Suppressor macrophage (primary cell): ENCODE measurements at places on chromosomes 2 and 18.

- peak; percentile 30 for DNase-seq
These were observed 85.9 kb upstream of the CCBE1 start for GRCh38 chr18:59783138-59783537.

DNA sequence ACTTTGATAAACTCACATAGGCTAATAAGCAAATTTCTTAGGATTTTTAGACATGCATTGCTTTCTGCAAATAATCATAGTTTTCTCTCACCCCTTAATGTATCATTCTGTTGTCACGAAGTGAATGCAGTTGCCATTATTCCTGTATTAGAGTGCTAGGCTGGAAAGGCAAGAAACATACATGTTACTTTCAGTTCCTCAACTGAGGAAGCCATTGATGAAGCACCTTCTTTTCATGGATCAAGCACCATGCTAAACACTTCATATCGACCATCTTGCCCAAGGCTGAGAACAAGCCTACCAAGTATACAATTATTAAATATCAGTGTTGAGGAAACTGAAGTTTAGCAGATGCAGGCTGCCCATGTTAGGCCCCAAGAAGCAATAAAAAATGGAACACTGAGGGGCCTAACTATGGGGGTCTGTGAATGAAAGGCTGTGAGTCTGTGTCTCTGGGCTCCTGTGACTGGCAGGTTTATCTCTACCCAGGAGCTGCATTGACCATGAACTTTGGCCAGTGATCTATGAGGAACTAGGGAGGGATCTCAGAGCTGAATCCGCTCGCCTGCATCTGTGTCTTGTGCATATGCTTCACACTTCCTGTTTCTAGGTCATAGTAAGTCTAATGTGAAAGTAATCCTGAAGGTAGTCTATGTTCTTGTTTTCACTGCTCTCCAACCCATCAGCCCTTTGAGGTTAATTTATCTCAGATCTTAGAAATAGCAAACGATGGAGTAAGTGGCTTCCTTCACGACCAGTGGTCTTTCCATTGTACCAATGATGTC is 16.0 kb upstream of the TSPYL6 start:
- peak; percentile 55 for DNase-seq

- no peak for DNase-seq
These were observed 167.9 kb downstream of the IRS1 start for GRCh38 chr2:226631671-226632070.

DNA sequence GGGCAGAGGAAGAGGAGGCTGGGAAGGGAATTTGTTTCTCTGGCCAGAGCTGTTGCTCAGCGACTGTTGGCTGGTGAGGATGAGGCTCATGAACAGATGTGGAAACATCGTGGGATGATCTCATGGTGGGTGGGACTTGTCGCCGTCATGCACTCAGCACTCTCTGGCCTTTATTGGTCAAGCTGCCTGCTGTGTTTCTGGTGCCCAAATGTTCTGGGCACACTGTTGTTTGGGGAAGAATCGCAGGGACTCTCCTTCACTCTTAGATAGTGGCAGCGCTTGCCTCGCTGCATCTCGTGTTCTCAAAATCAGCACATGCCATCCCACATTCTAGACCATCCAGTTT is 145.6 kb downstream of the AGAP1 start:
- peak; percentile 29 for DNase-seq

GRCh38 chr2:129828792-129829191 is 150.7 kb upstream of the RAB6C start:
- DNase-seq = no peak

GRCh38 chr2:8376603-8377410 is 305.0 kb upstream of the ID2 start:
- DNase-seq = peak; percentile 26

GRCh38 chr18:39453356-39453755 is 1887.8 kb upstream of the CELF4 start:
- peak; percentile 2 for DNase-seq
